ENCODE measurements at places on chromosomes 2 and 18.

DNA sequence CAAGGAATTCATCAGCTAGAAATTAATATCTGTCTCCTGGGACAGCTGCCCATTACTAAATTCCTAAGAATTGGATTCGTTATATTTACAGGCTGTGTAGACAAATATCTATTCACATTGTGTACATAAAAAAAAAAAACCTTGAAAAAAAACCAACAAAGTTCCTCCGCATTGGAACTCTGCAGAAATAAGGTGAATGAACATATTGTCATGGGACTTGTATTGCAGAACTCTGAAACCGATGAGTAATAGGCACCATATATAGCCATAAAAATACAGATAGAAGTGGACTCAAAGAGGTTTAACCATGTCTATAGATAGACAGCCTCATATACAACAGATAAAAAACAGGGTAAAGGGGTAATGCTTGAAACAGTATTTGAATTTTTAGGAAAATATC, 909.9 kb upstream of the CHAC2 start:
- no peak for DNase-seq

- no peak for DNase-seq
These were observed 761.9 kb downstream of the SATB2 start for GRCh38 chr2:198695879-198696278.

- no peak for DNase-seq
These were observed 73.5 kb downstream of the EMX1 start for GRCh38 chr2:72990695-72991438.

DNA sequence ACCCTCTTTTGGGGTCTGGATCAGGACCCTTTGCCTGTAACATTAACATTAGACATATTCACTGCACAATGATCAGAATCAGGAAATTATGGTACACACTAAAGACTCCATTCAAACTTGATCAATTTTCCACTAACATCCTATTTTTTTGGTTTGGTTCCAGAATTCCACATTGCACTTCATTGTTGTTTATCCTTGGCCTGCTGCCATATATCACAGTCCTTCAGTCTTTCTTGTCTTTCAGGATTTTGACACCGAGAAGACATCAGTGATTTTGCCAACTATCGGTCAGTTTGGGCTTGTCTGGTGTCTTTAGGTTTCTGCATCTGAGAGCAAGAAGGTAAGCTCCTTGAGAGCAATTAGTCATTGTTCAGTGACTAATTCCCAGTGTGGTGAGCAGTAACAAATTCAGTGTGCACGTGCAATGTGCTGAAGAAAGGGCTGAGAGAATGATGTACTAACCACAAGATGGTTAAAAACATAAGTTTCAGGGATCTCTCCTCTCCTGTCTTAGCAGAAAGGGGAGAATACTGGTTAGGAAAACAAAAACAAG, 23.5 kb downstream of the MARCHF4 start:
- no peak for DNase-seq

DNA sequence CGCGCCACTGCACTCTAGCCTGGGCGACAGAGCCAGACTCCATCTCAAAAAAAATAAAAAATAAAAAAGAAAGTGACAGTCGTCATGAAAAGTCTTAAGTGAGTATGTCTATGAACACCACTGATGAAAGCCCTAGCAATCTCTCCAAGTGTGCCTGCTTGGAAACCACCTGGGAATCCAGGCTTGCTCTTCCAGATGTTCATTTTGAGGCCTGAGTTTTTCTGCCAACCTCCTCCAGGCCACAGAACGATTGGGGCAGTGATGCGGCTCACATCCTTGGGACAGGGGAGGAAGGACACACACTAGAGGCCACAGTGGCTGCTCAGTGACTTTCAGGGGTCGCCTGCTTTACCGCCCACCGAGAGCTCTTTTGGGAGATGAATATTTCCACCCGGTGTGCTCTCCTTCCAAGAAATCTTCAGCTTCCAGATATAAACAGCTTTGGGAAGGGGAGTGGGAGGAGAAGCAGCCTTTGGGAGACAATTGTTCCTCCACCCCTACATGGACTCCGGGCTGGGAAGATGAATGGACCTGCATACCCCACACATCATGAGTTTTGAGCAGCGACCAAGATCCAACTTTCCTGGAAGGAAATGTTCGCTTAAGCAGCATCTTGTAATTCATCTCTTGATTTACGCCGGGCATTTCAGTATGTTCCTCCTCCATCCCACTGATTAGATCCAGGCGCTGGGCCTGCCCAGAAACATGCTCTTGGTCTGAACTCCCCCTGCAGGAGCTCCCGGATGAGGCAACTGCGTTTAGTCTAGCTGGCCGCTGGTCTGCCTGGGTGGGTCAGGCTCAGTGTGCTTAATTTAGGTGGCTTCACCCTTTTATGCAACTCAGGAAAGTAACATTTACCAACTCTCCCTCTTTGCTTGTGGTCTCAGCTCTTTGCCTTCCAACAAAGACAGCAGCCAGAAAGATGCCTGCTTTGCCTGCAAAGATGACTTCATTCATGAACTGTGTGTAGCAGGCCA, 6.2 kb upstream of the ARMC9 start:
- no peak for DNase-seq

GRCh38 chr2:238856713-238857567, 9.1 kb downstream of the TWIST2 start:
- no peak for DNase-seq

DNA sequence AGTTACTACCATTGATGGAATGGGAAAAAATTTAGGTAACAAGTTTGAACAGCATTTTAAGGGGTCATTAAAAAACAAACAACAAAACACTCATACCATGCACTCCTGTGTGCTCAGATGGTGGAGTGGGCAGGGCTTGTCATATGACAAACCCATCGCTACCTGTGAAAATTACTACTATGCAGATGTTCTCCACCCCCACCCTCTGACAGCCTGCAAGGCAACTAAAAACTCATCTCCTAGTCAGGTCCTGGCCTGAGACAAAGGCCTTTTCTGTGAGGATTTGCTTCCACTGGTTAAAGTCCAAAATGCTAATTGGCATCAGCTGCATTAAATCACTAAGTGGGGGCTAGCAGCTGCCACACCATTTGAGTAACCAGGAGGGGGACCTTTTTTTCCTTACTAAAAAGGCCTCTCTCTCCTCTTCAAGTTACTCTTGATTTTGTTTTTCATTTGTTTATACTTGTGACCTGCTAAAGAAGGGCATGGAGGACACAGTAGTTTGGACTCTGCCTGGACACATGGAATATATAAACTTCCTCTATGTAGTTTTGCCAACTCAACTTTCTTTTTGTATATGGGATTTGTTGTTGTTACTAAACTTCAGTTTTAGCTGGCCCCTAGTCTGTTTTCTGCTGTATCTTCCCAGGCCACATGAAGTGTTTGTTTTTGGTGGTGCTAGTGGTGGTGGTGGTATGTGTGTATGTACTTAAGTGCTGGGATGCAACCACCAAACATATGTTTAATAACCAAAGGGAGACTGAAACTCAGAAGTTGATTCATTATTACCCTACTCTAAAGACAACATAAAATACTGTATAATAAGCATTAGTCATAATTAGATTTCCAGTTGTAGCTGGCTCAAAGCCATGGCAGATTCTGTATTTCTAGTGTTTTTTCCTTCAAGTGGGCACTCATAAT, 121.3 kb downstream of the MAP4K4 start:
- no peak for DNase-seq

- no peak for DNase-seq
These were observed 115.3 kb upstream of the NDUFV2 start for GRCh38 chr18:8987241-8987640.

- DNase-seq = no peak
These were observed 146.8 kb downstream of the LNPK start for GRCh38 chr2:175855236-175855635.

- DNase-seq = peak; percentile 89
These were observed 568.4 kb downstream of the TNS1 start for GRCh38 chr2:217434180-217434975.

- no peak for DNase-seq
These were observed 423.3 kb downstream of the LPIN1 start for GRCh38 chr2:12169721-12170120.

DNA sequence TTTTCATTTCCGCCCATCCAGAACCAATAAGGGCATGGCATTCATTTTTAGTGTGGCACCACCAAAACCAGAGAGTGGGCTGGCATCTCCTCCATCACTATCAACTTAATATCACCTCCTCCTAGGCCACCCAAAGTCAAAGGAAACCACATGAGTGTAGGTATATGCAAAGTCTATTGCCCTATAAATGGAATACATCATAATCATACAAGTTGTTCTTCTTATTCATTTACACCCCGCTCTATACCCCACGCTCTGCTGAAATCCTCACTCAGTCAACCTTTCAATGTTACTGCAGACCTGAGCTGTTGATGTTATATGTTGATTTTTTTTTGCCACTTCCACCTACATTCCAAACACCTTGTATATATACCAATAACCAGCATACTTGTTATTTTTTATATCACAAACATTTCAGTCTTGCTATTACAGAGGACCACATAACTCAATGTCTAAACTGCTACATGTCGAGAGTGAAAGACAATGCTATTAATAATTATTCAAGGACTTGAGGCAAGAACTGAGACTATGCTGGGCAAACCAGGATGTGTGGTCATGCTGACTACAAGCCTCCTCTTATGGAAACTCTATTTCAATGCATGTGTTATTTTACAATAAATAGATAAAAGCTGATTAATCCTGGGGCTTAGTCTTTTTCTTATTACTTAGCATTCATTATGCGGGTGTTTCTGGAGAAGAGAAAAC, 466.5 kb upstream of the ID2 start:
- DNase-seq = no peak

GRCh38 chr2:190553254-190553653, 18.7 kb upstream of the NEMP2 start:
- DNase-seq = no peak

DNA sequence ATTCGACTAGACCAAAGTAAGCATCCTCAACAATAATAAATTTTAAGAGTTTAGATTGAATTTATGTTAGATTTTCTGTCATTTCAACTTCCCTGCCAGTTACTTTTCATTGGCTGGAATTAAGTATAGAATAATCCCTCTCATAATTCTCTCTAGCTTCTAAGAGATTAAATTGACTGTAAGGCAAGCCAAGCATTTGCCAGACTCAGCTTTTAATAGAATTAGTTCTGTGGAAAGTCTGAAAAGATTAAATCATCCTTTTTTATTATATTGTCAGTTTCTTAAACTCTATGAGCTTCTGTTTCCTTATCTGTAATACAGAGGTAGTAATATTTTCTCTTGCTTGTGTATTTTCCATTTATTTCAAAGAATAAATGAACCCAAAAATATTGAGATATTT, 77.9 kb upstream of the ZNF804A start:
- DNase-seq = no peak

GRCh38 chr18:76589316-76589715, 94.3 kb upstream of the ZNF516 start:
- DNase-seq = no peak

DNA sequence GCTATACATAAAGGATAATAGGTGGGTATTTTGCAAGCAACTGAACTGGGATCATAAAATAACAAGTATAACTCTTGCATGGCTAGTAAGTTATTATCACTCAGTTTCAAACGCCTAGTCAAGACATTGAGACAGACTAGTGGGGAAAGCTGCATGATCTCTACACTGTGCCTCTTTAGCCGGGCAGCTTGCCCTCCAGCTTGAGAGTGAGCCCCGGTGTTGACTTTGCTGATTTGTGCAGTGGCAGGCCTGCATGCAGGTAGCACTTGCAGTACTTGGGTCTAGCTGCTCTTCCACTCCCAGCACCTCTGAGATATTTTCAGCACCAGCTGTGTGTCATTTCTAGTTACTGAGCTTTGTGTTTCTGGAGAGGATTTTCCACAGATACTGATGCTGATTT, 118.8 kb upstream of the DAPL1 start:
- DNase-seq = no peak

DNA sequence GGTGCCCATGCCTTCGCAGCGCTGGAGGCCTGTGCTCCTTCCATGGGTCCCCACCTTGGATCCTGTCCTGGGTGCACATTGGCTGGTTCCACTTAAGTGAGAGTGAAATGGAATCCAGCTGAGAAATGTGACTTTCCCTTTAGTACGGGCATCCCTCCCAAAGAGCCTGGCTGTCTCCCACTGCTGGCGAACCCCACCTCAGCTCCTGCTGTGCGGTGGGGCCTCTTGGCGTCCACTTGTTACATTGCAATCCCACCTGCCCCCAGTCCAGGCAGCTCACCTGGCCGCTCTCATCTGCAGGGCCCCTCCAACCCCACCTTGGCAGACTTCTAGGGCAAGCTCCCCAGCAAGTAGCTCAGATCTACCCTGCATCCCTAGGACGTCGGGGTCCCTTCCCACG, 35.5 kb upstream of the GNAL start:
- no peak for DNase-seq

DNA sequence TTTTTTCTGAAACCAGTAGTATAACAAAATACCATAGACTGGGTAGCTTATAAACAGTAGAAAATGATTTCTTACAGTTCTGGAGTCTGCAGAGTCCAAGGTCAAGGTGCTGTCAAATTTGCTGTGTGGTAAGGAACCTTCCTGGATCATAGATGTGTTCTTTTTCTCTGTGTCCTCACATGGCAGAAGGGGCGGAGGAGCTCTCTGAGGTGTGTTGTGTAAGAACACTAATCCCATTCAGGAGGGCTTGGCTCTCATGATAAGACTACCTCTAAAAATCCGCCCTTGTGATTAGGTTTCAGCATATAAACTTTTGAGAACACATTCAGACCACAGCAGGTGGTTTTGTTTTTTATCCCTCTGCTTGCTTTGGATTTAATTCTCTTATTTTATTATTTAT, 25.7 kb downstream of the ANKRD62 start:
- no peak for DNase-seq

GRCh38 chr2:231646476-231646875, 53.8 kb downstream of the TEX44 start:
- no peak for DNase-seq

- no peak for DNase-seq
These were observed 275.1 kb upstream of the STON1 start for GRCh38 chr2:48254839-48255238.

DNA sequence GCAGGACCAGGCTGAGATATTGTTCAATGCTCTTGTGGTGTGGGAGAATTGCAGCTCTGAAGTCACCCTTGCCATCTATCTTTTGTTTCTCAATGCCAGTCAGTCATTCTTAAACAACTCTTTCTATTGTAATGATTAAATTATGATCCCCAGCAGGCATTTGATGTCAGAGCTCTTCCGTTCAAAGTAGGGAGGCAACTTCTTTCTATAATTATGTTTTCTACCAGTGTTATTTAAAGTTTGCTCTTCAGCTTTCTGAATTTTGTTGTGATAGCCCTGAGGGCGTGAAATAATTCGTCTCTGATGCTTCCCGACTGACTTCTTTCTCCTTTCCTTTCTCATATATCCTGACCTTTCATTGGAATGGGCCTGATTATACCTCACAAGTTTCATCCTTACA, 161.4 kb upstream of the KLHL14 start:
- no peak for DNase-seq
